ENCODE measurements at places on chromosomes 7 and 10.

DNA sequence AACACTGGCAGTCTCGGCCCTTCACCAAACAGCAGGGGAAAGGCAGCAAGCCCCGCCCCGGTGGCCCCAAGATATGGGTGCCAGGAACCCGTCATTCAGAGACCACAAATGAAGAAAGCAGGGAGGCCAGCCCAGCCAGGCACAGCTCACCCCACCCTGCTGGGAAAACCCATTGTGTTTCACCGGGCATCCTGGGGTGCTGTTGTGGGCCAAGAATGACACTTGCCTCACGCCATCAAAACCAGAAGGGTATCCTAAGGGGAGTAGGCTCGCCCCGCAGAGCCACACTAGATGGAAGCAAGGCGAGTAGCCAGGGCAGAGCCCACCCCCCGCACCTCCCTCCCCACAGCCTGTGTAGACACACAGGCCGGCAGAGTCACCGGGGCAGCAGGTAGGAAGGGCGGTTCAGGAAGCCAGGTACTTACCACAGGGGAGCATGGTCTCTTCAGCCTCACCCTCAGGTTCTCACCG lies 72.5 kb upstream of the KCNMA1 start:
- no peak for DNase-seq

DNA sequence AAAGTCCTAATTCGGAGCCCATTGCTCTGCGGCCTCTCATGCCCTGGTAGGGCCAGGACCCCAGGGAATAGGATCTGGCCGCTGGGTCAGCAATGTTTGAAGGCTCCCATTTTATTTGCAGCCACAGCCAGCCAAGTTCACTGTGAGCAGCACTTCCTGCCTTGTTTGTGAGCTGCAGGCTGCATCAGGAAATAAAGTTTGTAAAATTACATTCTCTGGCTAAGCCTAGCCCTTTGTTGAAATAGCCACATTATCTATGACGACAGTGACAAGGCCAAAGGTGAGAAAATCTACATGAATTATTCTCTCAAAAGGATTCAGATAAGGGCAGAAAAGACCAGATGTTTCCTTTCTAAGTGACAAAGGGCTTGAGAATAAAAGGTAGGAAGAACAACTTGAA lies 23.7 kb upstream of the ITGB1 start:
- no peak for DNase-seq

DNA sequence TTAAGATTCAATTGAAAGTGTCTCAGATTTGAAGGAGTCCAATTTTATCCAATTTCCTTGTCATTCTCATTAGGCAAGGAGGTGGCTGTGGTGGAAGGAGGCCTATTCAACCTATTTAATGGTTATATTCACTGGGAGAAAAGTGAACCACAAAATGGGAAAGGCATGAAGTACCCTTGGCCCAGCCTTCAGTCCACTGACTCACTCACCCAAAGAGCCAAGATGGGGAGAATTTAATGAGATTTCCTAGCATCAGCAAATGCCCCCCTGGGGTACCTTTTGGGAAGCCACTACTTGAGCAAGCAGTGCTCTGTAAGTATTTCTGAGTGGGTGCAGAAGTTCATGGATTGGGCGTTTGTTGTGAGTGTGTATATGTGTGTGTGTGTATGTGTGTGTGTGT lies 144.1 kb downstream of the NRP1 start:
- DNase-seq: no peak

DNA sequence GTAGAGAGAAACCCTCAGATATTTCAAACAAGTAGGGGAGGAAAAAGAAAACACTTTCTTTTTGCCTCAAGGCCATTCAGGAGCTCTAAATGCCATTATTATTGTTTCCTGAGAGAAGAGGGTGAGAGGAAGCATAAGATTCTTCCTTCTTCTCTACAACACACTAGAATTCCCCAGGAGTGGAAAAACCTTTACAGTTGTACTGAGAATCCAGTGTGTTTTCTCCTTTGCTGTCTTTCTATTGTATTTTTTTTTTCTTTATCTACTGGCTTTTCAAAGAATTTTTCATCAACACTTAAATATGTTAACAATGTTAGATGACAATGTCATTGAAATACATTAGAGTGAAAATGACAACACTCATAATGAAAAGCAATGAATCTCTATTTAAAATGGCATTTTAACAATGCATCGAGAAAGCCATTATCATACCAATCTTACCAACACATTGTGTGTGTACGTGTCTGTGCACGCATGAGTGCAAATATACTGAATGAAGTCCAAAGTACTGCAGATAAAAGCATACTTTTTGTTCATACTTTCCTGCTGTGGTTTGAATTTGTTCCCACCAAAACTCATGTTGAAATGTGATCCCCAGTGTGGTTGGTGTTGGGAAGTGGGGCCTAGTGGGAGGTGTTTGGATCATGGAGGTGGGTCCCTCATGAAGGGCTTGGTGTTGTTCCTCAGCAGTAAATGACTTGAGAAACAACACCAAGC lies 24.2 kb upstream of the MACC1 start:
- DNase-seq: peak; percentile 78

DNA sequence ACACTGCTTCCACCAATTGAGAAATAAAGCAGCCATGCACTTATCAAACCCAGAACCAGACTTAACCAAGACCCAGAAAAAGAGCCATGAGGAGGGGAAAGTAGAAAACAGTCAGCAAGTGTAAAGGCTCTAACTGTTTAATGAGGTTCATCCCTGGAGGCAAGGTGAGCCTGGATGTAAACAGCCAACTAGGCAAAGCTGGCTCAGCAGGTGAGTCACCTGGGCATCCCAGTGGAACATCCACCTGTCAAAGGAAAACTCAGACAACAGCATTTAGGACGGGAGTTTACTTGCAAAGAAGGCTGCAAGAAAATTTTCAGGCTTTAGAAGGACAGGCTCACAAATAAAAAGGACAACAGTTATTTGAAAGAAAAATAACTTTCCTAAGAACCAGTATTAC lies 153.0 kb downstream of the SNX13 start:
- no peak for DNase-seq

DNA sequence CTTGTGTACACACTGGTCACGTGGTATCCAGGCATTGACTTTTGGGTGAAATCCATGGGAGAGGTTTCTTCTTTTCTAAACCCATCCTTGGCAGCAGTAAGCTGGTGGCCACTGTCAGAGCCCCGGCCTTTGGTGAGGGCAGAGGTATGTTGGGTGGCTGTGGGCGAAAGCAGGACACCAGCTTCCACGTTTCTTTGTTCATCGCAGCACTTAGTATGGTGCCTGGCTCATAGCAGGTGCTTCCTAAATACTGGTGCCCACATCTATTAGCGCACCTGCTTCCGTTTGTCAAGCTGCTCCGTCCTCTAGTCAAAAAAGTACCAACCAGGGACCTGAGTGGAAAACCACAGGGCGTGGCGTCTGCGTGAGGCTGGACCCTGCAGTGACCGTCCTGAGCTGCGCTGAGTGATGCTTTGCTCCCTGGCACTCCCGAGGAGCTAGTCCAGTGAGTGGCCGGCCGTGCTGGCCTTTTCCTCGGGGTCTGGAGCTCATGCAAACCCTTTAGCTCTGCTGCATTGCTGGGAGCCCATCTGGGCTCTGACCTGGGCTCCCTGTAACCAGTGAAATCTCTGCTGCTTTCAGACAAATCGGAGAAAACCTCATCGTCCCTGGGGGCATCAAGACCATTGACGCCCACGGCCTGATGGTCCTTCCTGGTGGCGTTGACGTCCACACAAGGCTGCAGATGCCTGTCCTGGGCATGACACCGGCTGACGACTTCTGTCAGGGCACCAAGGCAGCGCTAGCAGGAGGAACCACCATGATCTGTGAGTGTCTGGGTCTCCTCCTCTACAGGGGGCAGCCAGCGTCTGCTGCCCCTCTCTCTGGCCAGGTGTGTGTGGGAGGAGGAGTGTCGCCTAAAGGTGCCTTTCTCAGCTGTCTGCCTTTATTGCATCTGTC lies 5.6 kb downstream of the DPYSL4 start:
- DNase-seq: no peak

DNA sequence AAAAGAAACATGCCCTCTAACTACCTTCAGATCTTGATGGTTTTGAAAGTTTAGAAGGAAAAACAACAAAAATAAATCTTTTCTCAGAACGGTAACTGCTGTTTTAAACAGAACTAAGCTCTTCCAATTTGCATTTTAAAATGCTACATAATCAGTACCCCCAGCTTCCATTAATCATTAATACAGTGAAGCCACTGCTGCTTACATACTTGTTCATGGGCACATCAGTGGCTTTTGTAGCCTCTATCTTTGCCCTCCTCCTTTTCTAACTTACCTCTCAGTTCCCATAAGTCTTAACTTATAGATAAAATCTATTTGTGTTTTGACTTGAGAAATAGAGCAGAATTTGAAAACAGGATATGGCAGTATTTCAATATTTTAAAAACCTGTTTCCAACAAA lies 109.1 kb downstream of the POLL start:
- no peak for DNase-seq

GRCh38 chr10:132632851-132633684 lies 95.5 kb downstream of the INPP5A start:
- DNase-seq: no peak

- DNase-seq: no peak
Observed at GRCh38 chr10:132574783-132575319, 37.3 kb downstream of the INPP5A start.

GRCh38 chr10:26869528-26869927 lies 8.8 kb upstream of the ABI1 start:
- DNase-seq: no peak

GRCh38 chr10:34154383-34154900 lies 660.7 kb downstream of the PARD3 start:
- no peak for DNase-seq

- no peak for DNase-seq
Observed at GRCh38 chr10:74199315-74199714, 48.3 kb downstream of the ADK start.

Measured in AG04449 (cell line).